SK-N-DZ (cell line): ENCODE measurements at places on chromosomes 13 and 19.
A peak's percentile ranks its signal among the peaks of the same experiment; 100 is the strongest.

DNA sequence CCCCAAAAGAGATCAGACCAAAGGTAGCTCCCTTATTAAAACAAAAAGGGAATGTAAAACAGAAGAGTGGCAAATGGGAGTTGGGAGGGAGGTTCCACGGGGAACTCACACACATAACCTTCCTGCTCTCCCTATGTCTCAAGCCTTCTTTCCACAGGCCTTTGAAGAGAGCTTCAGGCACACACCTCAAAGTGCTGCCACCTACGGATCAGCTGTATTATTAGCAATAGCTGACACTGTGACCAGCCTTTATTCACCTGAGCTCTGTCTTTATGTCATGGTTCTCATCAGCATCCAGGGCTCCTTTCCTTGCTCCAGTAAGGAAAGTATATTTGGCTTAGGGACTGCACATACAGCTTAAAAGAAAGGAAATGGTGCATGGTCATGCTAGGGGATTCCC, 11.3 kb downstream of the ZNF571 start:
- DNase-seq, result no peak

DNA sequence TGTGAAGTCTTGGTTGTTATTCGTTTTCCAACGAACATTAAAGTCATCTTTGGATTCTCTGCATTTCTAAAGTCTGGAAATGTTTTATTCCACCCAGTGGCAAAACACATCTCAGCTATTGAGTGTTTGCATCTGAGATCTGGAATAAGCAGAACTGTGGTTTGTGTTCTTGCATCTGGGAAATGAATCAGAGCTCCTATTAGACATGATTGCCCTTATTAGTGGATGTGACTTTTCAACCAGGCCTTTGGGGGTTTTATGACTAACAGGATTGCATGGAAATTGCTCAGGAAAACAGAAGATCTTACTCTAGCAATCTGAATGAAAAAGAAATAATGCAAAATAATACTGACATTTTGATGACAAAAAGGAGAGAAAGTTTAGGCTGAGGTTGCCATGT, 488.8 kb downstream of the IRS2 start:
- DNase-seq, result no peak

GRCh38 chr13:60604058-60604457, 207.0 kb downstream of the TDRD3 start:
- DNase-seq, result no peak

DNA sequence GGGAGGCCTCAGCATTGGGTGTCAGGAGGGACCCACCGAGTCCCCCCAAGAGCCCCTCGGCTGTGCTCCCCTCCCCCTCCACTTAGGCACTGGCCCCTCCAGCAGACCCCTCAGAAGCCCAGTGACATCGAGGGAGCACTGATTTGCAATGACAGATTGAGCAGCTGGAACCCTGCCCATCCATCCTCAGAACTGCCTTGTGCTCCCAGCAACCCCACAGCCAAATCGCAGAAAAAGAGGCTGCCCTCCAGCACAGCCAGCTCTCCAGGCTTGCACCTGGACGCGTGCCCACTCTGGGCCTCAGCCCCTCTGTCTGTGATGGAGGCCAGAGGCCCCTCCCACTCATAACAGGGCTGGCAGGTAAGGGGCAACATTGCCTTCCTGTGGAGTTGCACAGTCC, 123.2 kb upstream of the VSTM2B start:
- DNase-seq, result no peak

- DNase-seq, result no peak
Observed at GRCh38 chr19:7705387-7706187, 3.7 kb upstream of the FCER2 start.

DNA sequence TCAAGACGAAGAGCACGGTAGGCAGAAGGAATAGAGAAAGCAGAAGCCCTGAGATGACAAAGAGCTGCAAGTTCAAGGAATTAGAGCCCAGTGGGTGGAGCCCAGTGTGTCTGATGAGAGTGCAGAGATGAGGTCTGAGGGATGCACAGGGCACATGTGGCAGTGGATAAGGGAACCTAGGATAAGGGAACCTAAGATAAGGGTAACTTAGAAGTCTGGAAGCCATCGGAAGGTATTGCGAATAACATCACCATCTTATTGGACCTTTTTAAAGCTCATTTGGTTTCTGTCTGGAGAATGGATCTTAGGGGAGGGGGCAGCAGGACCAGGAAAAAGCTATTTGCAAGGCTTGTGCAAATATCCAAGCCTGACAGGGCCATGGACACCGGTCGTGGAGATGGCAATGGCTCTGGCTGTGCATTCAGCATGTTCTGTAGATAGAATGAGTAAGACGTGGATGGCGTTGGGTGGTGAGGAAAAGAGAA, 1.3 kb downstream of the FPR3 start:
- no peak for DNase-seq

- peak; percentile 99 for DNase-seq
Observed at GRCh38 chr13:108787700-108788414, 158.4 kb downstream of the MYO16 start.

- no peak for DNase-seq
Observed at GRCh38 chr19:1882786-1883692, 2.3 kb downstream of the ABHD17A start.
